ENCODE measurements at places on chromosomes 5 and 9. TPM values are rescaled to one million over a fixed set of nuclear protein-coding genes. Genes with fewer than 3 reads are reported as not detected.
A peak's percentile ranks its signal among the peaks of the same experiment; 100 is the strongest.

Gene UNC5A
- 7.8 TPM for total RNA-seq

Gene TRPM3
- not detected for total RNA-seq

Gene ARID3C
- not detected for total RNA-seq

Gene KCNIP1
- total RNA-seq, result 3.6 TPM

DNA sequence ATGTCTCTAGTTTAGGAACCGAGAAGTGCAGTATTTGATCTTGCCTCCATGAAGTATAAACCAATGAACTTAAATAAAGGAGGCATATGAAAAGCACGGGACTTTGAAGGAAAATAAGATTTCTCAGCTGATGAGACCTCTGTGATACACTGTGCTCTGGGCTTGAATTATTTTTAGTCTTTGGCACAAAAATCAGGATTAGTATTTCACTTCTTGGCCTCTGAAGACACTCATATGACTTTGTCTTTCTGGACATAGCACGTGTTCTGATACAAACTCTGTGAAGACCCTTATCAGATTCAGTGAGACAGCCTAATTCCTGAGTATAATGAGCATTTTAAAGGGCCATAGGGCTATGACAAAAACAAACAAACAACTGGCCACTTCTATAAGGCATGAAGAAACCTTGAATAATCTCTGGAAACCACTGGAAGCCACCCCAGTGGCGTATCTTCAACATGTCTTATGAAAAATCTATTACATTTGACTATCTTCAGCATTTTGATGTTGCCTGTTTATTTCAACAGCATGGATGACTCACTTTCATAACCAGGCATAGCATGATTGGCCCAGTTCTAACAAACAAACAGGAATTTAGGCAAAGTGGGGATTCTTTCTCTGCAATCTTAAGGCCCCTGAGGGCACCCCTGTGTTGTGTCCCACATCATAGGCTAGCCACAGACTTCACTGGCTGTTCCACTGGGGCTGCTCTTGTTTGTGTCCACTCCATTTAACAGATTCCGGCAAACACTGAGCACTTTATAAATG is 90.3 kb upstream of the ZNF462 start:
- no peak overlapping the region for H3K27ac ChIP-seq
- no peak for DNase-seq
- no peaks in the 10 kb centered on the region for H3K36me3 ChIP-seq
- H3K4me3 ChIP-seq, result no peak overlapping the region

DNA sequence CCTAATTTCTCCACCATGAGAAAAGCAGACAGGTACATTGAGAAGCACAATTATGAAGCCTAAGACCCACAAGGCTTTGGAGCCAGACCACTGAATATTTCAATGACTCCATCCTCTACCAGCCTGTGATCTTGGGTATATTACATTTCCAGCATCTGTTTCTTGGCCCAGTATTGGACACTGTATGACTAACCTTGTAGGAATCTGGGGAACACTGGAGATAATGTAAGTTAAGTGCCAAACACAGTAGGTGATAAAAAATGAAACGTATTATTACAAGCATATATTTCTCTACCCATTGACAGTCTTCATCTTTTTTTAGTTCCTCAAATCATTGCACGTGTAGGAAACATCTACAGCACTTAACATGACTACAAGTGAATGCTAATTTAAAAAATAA is 28.6 kb upstream of the FEM1C start:
- H3K27me3 ChIP-seq, result no peaks in the 10 kb centered on the region
- H3K4me1 ChIP-seq, result no peaks in the 10 kb centered on the region
- H3K4me3 ChIP-seq, result no peak overlapping the region
- H3K27ac ChIP-seq, result no peak overlapping the region

- H3K36me3 ChIP-seq, result no peaks in the 10 kb centered on the region
- H3K4me1 ChIP-seq, result peaks cover 24% of the 10 kb centered on the region
- no peak overlapping the region for H3K4me3 ChIP-seq
- H3K27ac ChIP-seq, result no peak overlapping the region
- H3K27me3 ChIP-seq, result no peaks in the 10 kb centered on the region
Observed at GRCh38 chr5:112696786-112697185, 40.9 kb upstream of the APC start.

- DNase-seq, result no peak
- peaks cover 30% of the 10 kb centered on the region for H3K4me1 ChIP-seq
- no peak overlapping the region for H3K4me3 ChIP-seq
- no peaks in the 10 kb centered on the region for H3K36me3 ChIP-seq
Observed at GRCh38 chr5:91027405-91028139, 355.5 kb downstream of the ARRDC3 start.

DNA sequence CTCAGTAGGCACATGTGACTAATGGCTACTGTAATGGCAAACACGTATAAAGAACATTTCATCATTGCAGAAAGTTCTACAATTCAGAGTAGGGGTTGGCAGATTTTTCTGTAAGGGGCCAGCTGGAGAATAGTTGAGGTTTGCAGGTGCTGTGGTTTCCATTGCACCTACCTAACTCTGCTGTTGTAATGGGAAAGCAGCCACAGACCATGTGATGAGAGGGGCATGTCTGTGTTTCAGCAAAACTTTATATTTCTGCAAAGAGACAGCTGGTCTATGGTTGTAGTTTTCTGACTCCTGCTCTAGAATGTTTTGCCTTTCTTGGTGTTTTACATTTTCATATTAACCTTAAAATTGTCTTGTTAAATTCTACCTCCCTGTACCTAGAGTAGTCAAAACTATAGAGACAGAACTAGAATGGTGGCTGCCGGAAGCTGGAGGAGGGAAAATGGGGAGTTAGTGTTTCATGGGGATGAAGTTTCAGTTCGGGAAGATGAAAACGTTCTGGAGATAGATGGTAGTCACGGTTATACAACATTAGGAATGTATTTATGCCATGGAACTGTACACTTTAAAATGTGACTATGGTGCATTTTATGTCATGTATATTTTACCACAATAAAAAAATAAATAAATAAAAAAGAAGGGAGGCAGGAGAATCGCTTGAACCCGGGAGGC is 44.3 kb downstream of the NUP214 start:
- H3K27me3 ChIP-seq, result no peaks in the 10 kb centered on the region
- H3K4me3 ChIP-seq, result no peak overlapping the region
- H3K4me1 ChIP-seq, result no peaks in the 10 kb centered on the region
- peaks cover 23% of the 10 kb centered on the region for H3K36me3 ChIP-seq
- DNase-seq, result no peak

- H3K36me3 ChIP-seq, result no peaks in the 10 kb centered on the region
- no peak overlapping the region for H3K4me3 ChIP-seq
- no peaks in the 10 kb centered on the region for H3K4me1 ChIP-seq
- DNase-seq, result peak; percentile 64
- no peak overlapping the region for H3K27ac ChIP-seq
Observed at GRCh38 chr9:70753311-70753710, 338.9 kb upstream of the KLF9 start.

GRCh38 chr9:134692573-134692860 is 50.9 kb downstream of the COL5A1 start:
- H3K27ac ChIP-seq, result no peak overlapping the region
- no peaks in the 10 kb centered on the region for H3K36me3 ChIP-seq
- no peaks in the 10 kb centered on the region for H3K27me3 ChIP-seq
- no peaks in the 10 kb centered on the region for H3K4me1 ChIP-seq

GRCh38 chr5:137040024-137040423 is 459.1 kb downstream of the SPOCK1 start:
- no peak for DNase-seq
- H3K4me3 ChIP-seq, result no peak overlapping the region
- no peaks in the 10 kb centered on the region for H3K4me1 ChIP-seq
- H3K36me3 ChIP-seq, result no peaks in the 10 kb centered on the region

- no peaks in the 10 kb centered on the region for H3K4me1 ChIP-seq
- peaks cover 14% of the 10 kb centered on the region for H3K27me3 ChIP-seq
- DNase-seq, result no peak
- H3K36me3 ChIP-seq, result no peaks in the 10 kb centered on the region
Observed at GRCh38 chr9:10613419-10613818, 617 bp upstream of the PTPRD start.

DNA sequence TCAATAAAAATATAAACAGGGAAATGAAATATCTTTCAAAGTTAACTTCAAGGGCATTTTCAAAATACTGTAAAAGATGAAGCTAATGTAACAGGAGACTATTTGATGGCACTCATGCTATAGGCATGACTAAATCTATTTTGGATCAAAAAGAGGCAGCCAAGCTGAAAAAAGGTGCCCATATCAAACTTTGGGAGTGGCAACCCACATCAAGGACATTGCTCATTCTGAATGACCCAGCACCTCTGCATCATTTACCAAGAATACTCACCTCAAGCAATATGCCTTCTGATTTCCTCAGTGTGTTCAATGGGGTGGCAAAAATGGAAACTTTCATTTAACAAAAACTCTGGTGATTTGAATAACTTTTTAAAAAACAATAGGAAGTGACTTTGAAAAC is 853.3 kb downstream of the TLE1 start:
- peaks cover 30% of the 10 kb centered on the region for H3K27me3 ChIP-seq
- H3K4me1 ChIP-seq, result no peaks in the 10 kb centered on the region
- DNase-seq, result no peak

DNA sequence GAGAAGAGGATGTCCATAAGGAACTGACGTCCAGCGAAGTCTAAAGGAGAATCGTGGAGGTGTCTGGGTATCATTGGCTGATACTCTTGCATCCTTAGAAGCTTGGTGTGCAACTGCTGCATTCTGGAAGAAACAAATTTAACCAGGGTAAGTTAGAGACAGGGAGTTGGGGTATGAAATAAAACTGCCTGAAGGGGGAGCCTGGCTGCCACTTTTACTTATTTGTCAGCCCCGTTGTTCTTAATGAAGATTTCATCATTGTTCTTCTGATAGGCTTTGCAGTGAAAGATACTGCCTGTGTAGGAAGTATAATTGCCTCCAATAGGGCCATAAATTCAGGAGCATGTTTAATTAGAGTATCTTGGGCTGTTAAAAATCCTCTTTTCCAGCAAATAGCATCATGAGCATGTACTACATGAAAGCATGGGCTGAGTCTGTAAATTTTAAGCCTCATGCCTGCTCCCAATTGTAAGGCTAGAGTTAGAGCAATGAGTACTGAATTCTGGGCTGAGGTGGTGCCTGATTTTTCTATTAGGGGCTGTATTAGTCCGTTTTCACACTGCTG is 1264.5 kb upstream of the ACO1 start:
- no peaks in the 10 kb centered on the region for H3K27me3 ChIP-seq
- DNase-seq, result peak; percentile 46
- H3K27ac ChIP-seq, result no peak overlapping the region
- no peaks in the 10 kb centered on the region for H3K4me1 ChIP-seq
- no peaks in the 10 kb centered on the region for H3K36me3 ChIP-seq
- no peak overlapping the region for H3K4me3 ChIP-seq

- H3K36me3 ChIP-seq, result no peaks in the 10 kb centered on the region
- H3K4me1 ChIP-seq, result no peaks in the 10 kb centered on the region
- H3K27ac ChIP-seq, result no peak overlapping the region
- no peak for DNase-seq
- no peak overlapping the region for H3K4me3 ChIP-seq
- no peaks in the 10 kb centered on the region for H3K27me3 ChIP-seq
Observed at GRCh38 chr5:87594566-87594965, 181.8 kb upstream of the CCNH start.

GRCh38 chr9:89714321-89714720 is 109.5 kb downstream of the GADD45G start:
- H3K27ac ChIP-seq, result no peak overlapping the region

DNA sequence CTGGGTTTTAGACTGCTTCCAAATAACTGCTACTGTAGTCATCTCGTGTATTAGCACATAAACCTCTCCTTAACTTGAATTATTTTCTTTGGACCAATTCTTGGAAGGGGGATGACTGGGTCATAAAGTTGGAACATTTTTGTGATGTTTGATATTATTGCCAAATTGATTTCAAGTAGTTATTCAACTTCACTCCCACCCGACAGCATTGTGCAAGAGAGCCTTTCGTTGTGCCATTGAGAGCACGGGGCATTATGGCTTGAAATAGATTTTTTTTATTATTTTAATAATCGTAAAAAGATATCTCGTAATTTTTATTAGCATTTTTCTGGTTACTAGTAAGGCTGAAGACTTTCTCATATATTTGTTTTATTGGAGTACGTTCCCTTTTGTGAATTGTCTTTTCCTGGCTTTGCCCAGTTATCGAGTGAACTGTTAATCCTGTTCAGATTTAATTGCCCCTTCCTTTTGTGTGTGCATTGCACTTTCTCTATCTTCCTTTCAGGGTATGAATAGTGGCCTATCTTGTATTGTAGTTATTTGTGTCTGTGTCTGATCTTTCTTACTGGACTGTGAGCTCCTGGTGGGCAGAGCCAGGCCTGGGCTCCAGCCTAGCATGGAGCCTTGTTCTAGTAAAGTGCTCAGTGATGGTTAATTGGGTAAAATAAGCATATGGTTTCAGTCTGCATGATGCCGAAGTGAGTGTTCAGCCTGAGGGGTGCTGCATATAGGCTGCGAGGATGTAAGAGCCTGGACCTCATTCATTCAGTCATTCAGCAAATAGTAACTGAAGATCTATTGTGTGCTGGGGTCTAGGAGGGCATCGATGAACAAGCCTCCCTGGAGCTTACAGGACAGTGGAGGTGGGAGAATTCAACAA is 93.5 kb upstream of the SHB start:
- DNase-seq, result no peak
- H3K4me1 ChIP-seq, result no peaks in the 10 kb centered on the region
- H3K4me3 ChIP-seq, result no peak overlapping the region

GRCh38 chr9:115673599-115673998 is 480.0 kb upstream of the PAPPA start:
- no peaks in the 10 kb centered on the region for H3K27me3 ChIP-seq
- H3K27ac ChIP-seq, result peak overlapping the region; percentile 91
- H3K4me1 ChIP-seq, result peaks cover 27% of the 10 kb centered on the region
- H3K4me3 ChIP-seq, result no peak overlapping the region
- DNase-seq, result no peak

DNA sequence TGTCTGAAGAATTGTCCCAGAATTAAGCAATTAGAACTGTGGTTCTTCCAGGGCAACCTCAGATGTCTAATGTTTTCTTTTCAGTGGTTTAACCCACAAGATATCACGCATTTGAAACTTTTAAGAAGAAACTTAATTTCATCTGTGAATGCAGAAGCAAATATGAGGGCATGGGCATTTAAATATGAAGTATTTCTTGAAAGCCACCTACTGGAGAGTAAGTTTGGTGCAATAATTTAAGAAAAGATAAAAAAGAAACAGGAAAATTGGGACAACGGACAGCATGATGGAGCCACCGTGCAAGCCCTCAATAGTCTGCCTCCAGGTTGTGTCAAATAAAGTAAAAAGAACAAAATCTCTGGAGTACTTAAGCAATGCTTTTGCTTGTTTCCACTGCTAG is 1.2 kb upstream of the CAPSL start:
- H3K27me3 ChIP-seq, result no peaks in the 10 kb centered on the region
- no peak overlapping the region for H3K27ac ChIP-seq
- H3K4me3 ChIP-seq, result no peak overlapping the region

DNA sequence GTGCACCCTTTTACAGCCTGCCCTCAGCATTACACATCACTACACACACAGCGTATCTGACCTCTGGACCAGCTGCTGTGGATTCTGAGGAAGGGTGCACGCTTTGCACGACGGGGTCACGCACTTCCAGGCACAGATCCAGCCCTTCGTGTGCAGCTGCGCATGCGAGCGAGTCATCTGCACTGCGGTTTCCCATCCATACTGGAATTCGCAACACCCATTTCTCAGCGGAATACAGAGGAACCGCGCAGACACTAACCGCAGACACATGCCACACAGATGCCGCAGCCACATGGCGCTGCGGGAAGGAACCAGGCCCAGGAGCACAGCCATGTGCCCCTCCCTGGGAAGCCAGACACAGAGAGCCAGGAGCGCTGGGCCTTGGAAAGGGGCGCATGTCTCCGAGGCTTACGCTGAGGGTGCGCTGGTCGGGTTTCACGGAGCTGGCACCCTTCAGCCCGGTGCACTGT is 43.5 kb downstream of the PNPLA7 start:
- H3K4me1 ChIP-seq, result no peaks in the 10 kb centered on the region
- H3K36me3 ChIP-seq, result no peaks in the 10 kb centered on the region
- DNase-seq, result no peak
- H3K27ac ChIP-seq, result no peak overlapping the region
- H3K27me3 ChIP-seq, result no peaks in the 10 kb centered on the region
- H3K4me3 ChIP-seq, result no peak overlapping the region
